Thyroid gland (tissue), 4 donors: ENCODE measurements at places on chromosomes 6 and 20. TPM values are rescaled to one million over a fixed set of nuclear protein-coding genes. Genes with fewer than 3 reads are reported as not detected.
A peak's percentile ranks its signal among the peaks of the same experiment; 100 is the strongest.

- H3K27ac ChIP-seq = no peak overlapping the region
- H3K4me3 ChIP-seq = no peak overlapping the region
- no peaks in the 10 kb centered on the region for H3K27me3 ChIP-seq
Measured at GRCh38 chr20:34437330-34437986, 74.4 kb downstream of the ITCH start.

DNA sequence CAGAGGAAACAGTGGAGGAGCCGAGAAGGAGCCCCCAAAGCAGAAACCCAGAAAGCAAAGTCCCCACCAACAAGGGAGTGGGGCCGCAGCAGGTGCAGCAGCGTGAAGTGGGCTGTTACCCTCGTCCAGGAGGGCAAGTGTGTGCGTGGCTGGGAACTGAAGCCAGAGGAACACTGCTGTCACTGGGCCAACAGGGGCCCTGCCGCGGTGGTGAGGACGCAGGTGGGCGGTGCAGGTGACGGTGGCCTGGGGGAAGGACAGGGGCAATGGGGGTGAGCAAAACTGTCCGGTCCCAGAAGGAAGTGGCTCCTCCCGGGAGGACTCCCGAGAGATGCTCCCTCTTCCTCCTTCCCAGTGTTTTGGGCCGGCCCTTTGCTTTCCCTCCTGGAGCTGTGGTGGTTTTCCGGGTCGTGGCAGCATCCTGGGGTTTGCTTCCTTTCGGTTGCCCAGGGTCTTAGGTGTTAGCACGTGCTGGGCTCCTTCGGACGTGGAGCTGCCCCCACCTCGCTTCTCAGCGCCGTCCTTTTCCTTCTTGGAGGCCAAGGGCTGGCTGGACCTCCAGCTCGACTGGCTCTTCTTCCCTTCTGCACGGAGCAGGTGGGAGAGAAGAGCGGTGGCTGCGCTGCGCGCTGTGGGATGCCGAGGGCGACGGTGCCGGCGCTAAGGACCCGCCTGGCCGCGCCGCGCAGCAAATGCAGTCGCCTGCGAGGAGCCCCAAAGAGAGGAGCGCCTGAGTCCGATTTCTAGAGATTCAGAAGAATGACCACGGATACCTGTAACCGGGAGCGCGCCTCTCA is 62.7 kb upstream of the SLC2A12 start:
- no peak for DNase-seq
- no peak overlapping the region for H3K4me3 ChIP-seq
- no peaks in the 10 kb centered on the region for H3K4me1 ChIP-seq
- no peak overlapping the region for H3K27ac ChIP-seq

- H3K36me3 ChIP-seq = no peaks in the 10 kb centered on the region
- no peak for DNase-seq
- H3K27me3 ChIP-seq = no peaks in the 10 kb centered on the region
- H3K27ac ChIP-seq = peak overlapping the region; percentile 30
Measured at GRCh38 chr6:157226761-157227160, 96.6 kb downstream of the TMEM242 start.

- no peaks in the 10 kb centered on the region for H3K4me1 ChIP-seq
- no peaks in the 10 kb centered on the region for H3K27me3 ChIP-seq
- DNase-seq = no peak
- H3K36me3 ChIP-seq = no peaks in the 10 kb centered on the region
- no peak overlapping the region for H3K4me3 ChIP-seq
Measured at GRCh38 chr6:132687306-132687705, 26.5 kb downstream of the VNN1 start.

- no peak overlapping the region for H3K27ac ChIP-seq
- H3K4me1 ChIP-seq = no peaks in the 10 kb centered on the region
- no peaks in the 10 kb centered on the region for H3K27me3 ChIP-seq
- DNase-seq = no peak
- H3K4me3 ChIP-seq = no peak overlapping the region
Measured at GRCh38 chr6:101806241-101806640, 412.7 kb downstream of the GRIK2 start.

CD83 gene
- total RNA-seq = 3.4 TPM

CST2 gene
- not detected for total RNA-seq

TRIM40 gene
- not detected for total RNA-seq

DNA sequence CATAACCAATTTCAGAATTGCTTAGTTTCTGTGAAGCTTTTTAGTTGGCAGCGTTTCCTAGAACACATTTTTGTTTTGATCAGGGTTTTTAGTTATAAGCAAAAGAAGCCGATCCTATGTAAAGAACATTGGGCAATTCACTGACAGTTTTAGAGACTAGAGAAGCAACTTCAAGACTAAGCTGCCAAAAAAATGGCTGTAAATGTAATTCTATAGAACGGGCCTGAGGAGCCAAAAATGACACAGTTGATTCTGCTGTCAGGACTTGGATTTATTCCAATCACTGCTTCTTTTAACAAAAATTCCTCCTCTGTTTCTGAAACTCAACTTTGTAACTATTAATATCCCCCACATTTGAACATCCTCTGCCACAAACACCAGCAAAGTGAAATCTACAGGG is 236.0 kb upstream of the EYS start:
- no peak overlapping the region for H3K27ac ChIP-seq
- H3K4me1 ChIP-seq = no peaks in the 10 kb centered on the region
- no peak for DNase-seq
- no peaks in the 10 kb centered on the region for H3K27me3 ChIP-seq
- H3K36me3 ChIP-seq = no peaks in the 10 kb centered on the region
- H3K4me3 ChIP-seq = no peak overlapping the region

- H3K27ac ChIP-seq = no peak overlapping the region
- H3K27me3 ChIP-seq = no peaks in the 10 kb centered on the region
- no peak overlapping the region for H3K4me3 ChIP-seq
- no peaks in the 10 kb centered on the region for H3K4me1 ChIP-seq
- DNase-seq = no peak
Measured at GRCh38 chr6:53162606-53163005, 14.0 kb upstream of the GCM1 start.

DNA sequence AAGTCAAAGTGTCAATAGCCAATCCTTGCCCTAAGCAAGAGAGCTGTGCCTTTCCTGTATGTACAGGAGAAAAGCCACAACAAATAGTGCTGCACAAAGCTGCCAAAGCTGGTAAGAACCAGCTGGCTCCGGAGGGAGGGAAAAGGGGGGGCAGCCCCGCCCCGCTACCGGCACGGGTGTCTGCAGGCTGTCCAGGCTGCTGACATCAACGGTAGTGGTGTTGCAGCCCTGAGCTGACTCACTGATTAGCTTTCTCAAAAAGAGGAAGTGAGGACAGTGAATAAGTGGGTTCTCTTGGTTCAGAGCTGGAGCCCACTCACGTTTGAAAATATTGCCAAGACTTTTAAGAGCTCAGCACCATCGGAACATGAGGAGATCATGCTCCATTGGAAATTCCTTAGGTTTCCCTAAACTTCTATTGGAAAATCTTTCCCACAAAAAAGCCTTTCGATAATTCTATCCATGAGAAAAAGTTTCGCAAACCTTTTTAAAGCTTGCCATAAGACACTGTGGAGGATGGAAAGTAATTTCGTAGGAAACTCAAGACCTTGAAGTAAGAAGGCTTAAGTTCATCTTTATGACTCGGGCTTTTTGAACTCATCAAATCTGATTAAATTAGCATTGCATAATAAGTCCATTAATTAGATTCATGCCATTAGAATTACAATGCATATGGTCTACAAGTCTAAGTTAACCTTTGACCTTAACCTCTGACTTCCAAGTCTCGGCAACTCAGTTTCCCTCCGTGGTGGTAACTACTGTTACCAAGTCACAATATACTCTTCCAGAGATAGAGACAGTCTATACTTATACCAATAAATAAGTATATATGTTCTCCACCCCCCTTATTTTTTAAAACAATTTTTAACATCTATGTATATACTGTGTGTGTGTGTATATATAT is 67.0 kb downstream of the TNFRSF21 start:
- peak; percentile 75 for DNase-seq
- no peak overlapping the region for H3K4me3 ChIP-seq
- H3K36me3 ChIP-seq = no peaks in the 10 kb centered on the region
- no peaks in the 10 kb centered on the region for H3K27me3 ChIP-seq
- H3K4me1 ChIP-seq = peaks cover 24% of the 10 kb centered on the region
- peak overlapping the region; percentile 34 for H3K27ac ChIP-seq

DNA sequence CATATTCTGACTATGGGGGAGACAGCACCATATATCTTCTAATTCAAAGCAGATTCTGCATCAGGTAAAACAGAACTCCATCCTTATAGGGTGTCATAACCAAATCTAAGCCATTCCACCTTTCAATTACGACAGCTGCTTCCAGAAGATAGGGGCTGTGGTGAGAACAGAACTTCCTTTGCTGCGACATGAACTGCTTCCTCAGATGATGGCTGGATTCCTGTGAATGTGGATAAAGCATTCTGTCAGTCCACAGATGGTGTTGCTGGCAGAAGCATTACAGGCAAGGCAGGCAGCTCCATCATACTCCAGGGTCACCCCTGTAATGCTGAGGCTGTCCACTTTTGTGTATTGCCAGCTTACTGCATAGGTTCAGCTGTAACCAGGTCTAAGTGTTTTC is 172.1 kb upstream of the PROKR2 start:
- H3K4me1 ChIP-seq = no peaks in the 10 kb centered on the region
- H3K27me3 ChIP-seq = no peaks in the 10 kb centered on the region
- no peak overlapping the region for H3K4me3 ChIP-seq
- no peak for DNase-seq
- H3K27ac ChIP-seq = no peak overlapping the region

GRCh38 chr6:136371959-136372358 is 82.3 kb upstream of the BCLAF1 start:
- H3K36me3 ChIP-seq = no peaks in the 10 kb centered on the region
- no peak overlapping the region for H3K27ac ChIP-seq
- H3K4me3 ChIP-seq = no peak overlapping the region
- H3K27me3 ChIP-seq = no peaks in the 10 kb centered on the region
- no peak for DNase-seq

- DNase-seq = no peak
- no peaks in the 10 kb centered on the region for H3K4me1 ChIP-seq
- H3K4me3 ChIP-seq = no peak overlapping the region
- no peak overlapping the region for H3K27ac ChIP-seq
Measured at GRCh38 chr6:149235130-149235561, 82.4 kb upstream of the TAB2 start.

DNA sequence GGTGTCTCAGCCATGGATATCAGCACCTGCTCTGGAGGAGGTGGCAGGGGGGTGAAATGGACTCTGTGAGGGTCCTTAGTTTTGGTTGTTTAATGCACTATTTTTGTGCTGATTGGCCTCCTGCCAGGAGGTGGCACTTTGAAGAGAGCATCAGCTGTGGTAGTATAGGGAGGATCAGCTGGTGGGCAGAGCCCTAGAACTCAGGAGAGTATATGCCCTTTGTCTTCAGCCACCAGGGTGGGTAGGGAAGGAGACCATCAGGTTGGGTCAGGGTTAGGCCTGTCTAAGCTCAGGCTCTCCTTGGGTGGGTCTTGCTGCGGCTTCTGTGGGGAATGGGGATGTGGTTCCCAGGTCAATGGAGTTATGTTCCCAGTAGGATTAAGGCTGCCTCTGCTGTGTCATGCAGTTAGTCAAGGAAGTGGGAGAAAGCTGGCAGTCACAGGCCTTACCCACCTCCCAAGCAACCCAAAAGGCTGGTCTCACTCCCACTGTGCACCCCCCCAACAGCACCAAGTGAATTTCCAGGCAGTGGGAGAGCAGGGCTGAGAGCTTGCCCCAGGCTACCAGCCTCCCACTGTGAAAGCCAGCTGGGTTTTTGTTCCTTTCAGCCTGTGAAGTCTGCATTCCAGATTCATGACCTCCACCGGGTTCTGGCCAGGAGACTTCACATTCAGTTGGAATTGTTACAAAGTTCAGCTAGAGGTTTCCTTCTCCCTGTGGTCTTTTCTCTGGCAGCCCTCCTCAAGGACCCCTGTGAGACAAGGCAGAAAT is 5.7 kb upstream of the OSTM1 start:
- no peak overlapping the region for H3K4me3 ChIP-seq
- no peak overlapping the region for H3K27ac ChIP-seq
- DNase-seq = no peak
- no peaks in the 10 kb centered on the region for H3K27me3 ChIP-seq

HLA-DMA gene
- total RNA-seq = 35.1 TPM

DNA sequence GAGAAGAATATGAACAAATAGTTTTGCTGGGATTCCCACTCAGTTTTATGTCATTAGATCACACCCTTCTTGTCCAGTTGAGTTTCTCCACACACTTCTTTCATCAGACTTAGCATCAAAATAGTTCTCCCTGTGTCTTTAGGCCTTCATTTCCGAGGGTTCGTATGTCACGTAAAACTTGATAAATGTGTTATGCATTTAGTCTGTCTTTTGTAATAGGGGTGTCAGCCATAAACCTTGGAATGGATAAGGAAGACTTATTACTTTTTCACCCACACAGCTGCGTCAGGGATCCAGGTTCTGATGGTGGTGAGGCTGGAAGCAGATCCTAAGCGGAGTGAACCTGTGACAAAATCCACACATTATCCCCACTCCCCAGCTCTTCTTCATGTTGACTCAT is 246.8 kb downstream of the CD83 start:
- no peak for DNase-seq
- H3K27me3 ChIP-seq = no peaks in the 10 kb centered on the region
- no peaks in the 10 kb centered on the region for H3K36me3 ChIP-seq
- no peaks in the 10 kb centered on the region for H3K4me1 ChIP-seq
- no peak overlapping the region for H3K4me3 ChIP-seq
- no peak overlapping the region for H3K27ac ChIP-seq

DNA sequence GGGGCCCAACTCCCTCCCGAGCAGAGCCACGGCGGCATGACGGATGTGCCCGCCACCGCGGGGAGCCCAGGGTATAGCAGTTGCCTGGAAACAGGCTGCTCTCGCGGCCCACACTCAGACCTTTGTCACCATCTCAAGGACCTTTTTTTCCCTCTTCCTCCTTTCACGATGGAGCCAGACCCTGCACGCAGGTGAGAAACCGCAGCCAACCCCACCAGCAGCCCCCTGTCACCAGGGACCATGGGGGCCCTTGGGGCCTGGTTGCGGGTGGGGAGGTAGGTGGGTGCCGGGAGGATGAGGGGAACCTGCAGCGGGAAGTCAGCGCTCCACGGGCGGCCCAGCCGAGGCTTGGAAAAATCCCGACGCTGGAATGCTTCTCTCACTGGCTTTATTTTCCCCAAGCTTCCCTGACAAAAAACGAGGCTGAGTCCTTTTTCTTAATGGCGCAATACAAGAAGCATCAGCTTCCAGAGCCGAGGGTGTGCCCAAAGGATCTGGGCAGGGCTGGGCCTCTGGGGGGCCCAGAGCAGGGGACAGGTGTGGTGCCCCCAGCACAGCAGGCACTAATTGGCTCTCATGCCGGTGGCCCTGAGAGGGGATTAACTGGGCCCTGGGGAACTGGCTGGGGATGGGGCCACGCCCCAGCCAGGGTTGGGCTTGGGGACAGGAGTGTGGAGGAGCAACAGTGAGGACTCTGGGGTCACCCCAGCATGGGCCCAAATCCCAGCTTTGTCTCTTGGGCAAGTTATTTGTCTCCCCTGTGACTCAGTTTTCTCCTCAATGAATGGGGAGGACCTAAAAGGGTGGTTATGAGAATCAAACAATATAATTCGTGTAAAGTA is 23.9 kb downstream of the NOL4L start:
- H3K27ac ChIP-seq = no peak overlapping the region
- no peaks in the 10 kb centered on the region for H3K27me3 ChIP-seq
- no peaks in the 10 kb centered on the region for H3K36me3 ChIP-seq
- H3K4me1 ChIP-seq = no peaks in the 10 kb centered on the region
- no peak overlapping the region for H3K4me3 ChIP-seq
- no peak for DNase-seq
